ENCODE measurements at places on chromosomes 6 and 20.

DNA sequence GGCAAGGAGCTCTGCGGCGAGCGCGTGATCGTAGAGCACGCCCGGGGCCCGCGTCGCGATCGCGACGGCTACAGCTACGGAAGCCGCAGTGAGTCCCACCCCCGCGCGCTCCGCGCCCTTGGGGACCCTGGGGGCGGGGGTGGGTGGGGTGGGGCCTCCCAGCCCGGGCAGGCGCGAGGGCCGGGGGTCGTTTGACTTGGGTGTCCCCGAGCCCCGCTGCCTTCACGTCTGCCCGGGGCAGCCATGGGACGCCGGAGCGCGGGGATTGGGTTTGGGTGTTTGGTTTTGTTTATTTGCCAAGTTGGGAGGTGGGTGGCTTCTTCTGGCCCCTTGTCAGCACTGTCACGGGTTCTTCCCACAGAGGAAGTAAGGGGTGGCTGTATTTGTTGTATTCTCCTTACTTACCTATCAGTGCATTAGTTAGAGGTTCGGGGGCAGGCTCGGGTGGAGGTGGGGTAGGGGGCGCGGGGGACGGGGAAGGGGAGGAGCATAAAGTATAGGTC is 777 bp downstream of the SRSF6 start:
- DNase-seq: no peak

DNA sequence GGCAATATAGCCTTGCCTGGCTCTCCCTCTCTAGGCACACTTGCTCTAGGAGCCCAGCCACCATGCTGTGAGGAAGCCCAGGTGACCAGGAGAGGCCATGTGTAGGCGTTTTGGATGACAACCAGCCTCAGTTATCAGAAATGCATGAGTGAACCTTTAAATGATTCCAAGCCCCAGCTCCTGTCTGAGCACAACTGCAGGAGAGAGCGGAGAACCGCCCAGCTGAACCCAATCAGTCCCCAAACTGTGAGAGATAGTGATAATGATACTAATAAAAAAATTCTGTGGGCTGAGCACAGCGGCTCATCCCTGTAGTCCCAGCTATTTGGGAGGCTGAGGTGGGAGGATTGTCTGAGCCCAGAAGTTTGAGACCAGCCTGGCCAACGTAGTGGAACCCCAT is 83.8 kb upstream of the TOX2 start:
- DNase-seq: no peak

DNA sequence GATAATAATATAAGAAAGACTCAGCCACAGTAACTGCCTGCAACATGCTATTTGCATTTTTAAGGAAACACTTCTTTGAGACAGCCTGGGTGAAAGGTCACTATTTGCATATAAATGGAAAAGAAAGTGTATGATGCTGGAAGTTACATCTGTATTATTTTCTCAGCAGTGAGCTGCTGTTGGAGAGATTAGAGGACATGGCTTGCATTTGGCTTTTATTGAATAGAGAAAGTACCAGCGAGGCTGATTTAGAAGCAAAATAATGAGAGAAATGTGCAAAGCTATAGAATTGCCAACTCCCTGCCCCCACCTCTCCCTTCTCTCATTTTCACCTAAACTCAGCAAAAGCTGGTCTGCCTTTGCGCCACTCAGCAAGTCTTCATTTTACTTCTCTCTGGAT is 12.7 kb downstream of the MYT1 start:
- no peak for DNase-seq

GRCh38 chr20:22914291-22914690 is 120.8 kb upstream of the SSTR4 start:
- DNase-seq: no peak

GRCh38 chr6:150157081-150157480 is 14.2 kb downstream of the PPP1R14C start:
- no peak for DNase-seq

DNA sequence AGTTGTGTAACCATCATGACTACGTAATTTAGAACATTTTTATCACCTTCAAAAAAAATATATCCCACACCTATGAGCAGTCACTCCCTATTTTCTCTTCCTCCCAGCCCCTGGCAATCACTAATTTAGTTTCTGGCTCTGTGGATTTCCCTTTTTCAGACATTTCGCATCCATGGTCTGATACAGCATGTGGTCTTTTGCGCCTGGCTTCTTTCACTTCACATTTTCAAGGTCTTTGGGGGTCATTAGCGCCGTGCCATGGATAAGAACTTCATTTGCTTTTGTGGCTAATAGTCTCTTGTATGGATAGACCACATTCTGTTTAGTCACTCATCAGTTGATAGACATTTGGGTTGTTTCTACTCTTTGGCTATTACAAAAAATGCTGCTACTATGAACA is 44.9 kb upstream of the DUSP22 start:
- DNase-seq: no peak

- no peak for DNase-seq
Measured at GRCh38 chr6:135358985-135359384, 138.6 kb downstream of the AHI1 start.

DNA sequence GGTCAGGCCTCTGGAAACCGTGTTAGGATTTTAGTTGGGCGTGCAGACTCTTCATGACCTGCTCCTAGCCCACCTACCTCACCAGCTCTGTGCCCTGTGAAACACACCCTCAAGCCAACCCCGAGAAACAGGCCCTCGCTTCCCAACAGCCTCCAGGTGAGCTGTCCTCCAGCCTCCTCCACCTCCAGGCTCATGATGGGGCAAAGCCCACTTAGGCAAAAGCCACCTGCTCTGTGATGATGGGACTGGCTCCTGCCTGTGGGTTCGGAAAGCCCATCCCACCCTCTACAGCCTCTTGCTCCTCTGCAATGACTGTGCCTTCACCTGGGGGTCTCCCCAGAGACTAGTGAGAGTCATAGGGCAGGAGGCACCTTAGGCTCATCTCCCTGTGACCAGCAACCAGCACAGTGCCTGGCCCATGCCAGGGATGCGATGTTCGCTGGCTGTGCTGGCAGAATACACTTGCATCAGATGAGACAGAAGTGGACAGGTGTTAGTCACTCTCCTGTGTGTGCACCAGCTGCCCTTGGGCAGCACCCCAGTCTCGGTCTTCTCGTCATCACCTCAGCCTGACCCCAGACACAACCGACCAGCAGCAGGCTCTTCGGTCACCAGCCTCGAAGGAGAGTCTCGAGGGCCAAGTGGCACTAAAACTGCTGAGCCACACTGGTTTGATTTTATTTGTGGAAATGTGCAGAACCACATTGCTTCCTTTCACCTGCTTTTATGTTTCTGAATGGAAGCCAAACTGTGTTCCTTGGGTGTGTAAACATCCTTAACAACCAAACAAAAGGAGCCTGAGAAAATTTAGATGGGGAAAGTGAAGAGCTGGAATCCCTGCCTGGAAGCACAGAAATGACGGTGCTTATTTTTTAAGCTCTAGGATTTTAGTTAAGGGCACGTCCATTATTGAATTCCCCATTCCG is 10.7 kb downstream of the PXDC1 start:
- no peak for DNase-seq

- DNase-seq: no peak
Measured at GRCh38 chr6:14822679-14823078, 423.2 kb upstream of the JARID2 start.

- no peak for DNase-seq
Measured at GRCh38 chr6:18053555-18054445, 66.4 kb upstream of the KIF13A start.

DNA sequence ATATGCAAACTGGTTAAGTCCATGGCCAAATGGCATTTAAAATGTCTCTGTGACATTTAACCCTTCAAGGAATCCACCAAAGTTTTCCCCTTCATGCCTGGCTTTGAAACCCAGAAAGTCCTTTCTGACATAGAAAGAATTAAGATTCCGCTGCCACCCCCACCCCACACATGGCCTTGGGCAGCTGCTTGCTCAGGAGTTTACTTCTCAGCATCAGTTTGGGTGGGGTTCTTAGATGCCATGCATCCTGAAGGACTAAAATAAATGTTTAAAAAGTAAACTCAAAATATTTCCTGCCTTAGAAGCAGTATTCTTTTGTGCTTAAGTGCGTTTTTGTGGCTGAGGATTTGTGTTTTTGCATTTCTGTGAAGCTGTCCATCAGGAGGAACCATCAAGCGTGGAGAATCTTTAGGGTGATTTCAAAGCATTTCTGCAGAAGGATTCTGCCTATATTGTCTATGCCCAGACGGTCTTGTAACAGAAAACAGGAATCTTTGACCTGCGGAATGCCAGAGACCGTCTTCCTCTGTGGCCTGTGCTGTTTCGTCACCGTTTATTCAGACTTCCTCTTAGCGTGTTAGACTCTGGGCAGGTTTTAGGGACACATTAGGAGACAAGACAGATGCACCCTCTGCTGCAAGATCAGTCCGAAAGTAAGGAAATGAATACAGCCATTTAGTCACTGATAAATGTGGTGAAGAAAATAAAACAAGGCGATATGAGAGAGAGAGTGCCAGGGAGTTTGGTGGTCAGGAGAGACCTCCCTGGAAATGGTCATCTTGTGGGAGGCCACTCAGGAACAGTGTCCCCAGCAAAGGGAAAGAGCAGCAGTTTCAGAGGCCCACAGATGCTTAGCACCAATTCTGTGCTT is 6.2 kb downstream of the DUSP22 start:
- DNase-seq: no peak

DNA sequence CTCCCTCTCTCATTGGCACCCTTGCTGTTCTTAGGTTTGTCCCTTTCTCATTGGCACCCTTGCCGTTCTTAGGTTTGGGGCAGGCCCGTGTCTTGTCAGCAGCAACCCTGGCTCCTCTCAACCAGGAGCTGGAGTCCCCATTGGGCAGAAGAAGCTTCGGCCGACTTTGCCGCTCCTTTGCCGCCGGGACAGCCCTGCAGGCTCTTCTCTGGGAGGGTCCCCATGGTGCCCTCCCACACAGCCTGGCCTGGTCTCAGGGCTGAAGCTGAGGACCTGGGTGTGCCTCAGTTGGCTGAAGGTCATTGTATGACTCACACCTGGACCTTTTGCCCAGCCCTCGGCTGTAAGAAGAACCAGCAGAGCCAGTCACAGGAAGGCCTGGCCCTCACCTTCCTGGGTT is 59.6 kb downstream of the PPP1R14C start:
- no peak for DNase-seq

- no peak for DNase-seq
Measured at GRCh38 chr20:10618611-10619245, 55.1 kb downstream of the JAG1 start.

DNA sequence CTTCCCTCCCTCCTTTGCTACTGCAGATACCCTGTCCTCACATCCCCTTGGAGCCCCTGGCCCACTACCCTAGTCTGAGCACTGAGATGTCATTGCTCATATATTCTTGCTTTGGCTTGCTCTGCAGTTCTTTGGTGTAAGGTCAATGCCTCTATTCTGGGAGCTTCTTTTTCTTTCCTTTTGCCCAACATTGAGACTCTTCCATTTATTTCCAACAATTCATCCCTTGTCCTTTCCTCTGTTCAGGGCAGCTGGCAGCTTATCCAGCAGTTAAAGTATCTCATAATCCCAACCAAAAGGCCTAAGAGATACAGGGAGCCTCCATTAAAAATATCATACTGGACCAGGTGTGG is 23.6 kb downstream of the L3MBTL1 start:
- DNase-seq: no peak

DNA sequence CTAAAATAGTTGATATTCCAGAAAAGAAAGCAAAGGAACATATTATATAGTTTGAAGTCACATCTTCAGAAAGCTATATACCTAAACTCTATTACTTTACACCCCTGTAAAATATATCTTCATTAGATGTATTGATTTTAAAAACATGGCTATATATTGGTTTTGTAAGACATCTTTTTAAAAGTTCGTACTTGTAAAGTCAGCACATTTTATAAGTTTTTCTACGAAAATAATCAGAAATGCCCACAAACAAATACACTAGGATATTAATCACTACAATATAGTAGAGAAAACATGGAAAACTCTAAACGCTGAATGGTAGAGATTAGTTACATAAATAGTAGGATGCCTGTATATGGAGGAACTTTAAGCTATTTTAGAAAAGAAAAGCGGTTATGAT is 52.9 kb downstream of the RNF217 start:
- DNase-seq: no peak

DNA sequence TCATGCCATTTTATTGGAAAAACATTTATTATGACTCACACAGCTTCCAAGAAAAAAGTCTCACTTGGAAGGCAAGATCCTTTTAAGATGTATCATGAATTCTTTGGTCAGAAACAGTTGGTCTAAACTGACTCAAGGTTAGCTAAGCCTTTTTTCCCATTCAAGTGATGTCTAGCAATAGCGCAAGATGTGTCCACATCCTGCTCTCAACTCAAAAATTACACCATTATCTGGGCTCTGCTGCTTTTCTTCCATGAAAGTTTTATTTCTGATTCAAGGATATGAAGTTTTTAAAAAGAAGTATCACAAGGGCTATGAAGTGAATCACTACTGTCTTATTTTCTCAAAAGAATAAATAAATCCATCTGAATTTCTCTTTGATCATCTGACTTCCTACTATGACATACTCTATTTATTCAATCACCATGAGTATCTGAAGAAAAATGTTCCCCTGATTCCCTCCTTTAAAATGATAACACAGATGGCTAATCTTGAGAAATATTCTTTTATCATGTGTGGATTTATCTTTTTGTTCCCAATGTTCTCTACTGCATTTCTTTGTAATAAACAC is 139.2 kb downstream of the AHI1 start:
- no peak for DNase-seq

- no peak for DNase-seq
Measured at GRCh38 chr6:11580686-11581405, 43.3 kb downstream of the TMEM170B start.

DNA sequence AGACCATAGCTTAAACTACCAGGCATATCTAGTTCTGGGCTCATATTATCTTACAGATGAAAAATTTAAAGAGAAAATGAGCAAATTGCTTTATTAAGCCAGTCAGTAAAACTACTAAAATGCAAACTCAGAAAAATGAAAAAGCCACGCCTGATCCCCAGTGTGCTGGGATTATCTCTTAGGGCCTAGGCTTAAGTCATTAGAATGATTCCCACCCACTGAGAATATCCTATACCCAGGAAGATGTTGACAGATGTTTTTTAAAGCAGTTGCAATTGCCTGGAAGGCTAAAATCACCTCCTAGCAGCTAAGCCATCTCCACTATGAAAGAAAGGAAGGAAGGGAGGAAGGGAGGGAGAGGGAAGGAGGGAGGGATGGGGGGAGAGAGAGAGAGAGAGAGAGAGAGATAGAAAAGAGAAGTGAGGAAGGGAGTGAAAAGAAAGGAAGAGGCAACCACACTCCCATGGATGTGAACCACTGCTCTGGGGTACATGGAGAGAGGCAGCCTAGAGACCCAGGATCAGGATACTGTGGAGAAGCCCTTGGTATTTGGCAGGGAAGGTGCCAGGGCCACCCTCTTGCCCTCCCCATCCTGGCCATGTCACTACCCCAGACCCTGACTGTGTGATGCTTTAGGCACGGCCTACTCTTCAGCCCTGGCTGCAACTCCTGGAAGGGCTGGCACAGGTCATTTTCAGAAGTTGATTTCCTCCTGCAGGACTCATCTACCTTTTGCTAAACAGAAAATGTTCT is 21.9 kb downstream of the NEDD9 start:
- DNase-seq: no peak

Measured in activated naive CD4-positive, alpha-beta T cell treated with anti-CD3 and anti-CD28 coated beads for 36 hours (primary cell).